Stimulated activated CD4-positive, alpha-beta T cell treated with anti-CD3 and anti-CD28 coated beads, Interleukin-2, amount 100 ng/mL, for 24 hours (primary cell): ENCODE measurements at places on chromosomes 12 and 14.

DNA sequence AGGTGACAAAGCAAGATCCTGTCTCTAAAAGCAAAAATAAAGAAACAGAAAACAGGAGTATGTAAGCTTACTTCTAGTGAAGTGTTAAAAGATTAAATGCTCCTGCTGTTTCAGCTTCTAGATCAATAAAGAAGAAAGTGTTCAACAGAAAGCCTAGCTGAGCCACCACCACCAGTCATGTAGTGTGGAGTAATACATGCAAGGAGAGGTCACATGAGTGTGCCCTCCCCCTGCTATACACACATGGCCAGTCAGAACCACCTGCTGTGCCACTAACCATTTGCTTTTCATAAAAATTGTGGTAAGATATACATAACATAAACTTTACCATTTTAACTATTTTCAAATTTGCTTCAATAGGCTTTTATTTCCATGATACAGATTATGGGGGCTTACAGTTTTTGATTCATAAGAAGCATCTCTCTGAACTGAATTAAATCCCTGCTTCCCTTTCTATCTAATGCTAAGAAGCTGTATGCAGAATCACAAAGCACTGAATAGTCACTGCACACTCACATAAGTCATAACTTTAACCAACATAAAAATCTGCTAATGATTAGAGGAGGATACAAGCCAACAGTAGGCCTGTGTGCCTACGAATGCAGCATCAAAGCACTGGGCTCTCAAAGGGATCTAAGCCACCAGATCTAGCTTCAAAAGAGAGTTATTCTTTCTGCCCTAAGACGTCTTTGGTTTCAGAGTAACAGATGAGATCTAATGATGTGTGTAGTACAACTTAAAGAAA lies 515.5 kb downstream of the C12orf50 start:
- no peak for DNase-seq

- no peak for DNase-seq
These were observed 63.3 kb downstream of the RASSF3 start for GRCh38 chr12:64673490-64674169.

GRCh38 chr12:76943008-76943407 lies 64.2 kb upstream of the CSRP2 start:
- no peak for DNase-seq

- no peak for DNase-seq
These were observed 300.5 kb downstream of the GRIN2B start for GRCh38 chr12:13680916-13681315.

- no peak for DNase-seq
These were observed 38.0 kb downstream of the CNTN1 start for GRCh38 chr12:40730281-40730680.

DNA sequence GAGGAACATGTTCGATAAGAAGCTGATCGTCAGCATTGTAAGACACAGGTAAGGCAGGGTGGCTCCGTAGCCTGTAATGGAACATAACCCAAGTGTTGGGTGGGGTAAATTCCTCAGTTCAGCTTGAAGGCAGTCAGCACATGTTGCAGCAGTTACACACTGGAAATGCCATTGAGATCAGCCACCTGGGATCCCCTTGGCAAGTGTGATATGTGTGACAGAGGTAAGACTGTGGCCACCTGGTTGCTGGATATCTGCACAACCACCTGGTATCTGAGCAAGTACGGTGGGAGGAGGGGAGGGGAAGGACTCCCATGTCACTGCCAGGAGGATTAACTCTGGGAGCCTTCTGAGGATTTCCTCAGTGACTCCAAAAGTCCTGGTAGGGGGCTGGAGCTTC lies 158.0 kb upstream of the CAND1 start:
- DNase-seq, result no peak

GRCh38 chr14:69298131-69299071 lies 38.4 kb downstream of the GALNT16 start:
- DNase-seq, result no peak

GRCh38 chr12:113198296-113198695 lies 12.8 kb downstream of the RITA1 start:
- DNase-seq, result no peak
